ENCODE measurements at places on chromosomes 12 and 14. TPM values are rescaled to one million over a fixed set of nuclear protein-coding genes. Genes with fewer than 3 reads are reported as not detected.
A peak's percentile ranks its signal among the peaks of the same experiment; 100 is the strongest.

CBLN3 gene
- total RNA-seq: 5.0 TPM

NR1H4 gene
- total RNA-seq: not detected

KRT6A gene
- total RNA-seq: 0.21 TPM

DNA sequence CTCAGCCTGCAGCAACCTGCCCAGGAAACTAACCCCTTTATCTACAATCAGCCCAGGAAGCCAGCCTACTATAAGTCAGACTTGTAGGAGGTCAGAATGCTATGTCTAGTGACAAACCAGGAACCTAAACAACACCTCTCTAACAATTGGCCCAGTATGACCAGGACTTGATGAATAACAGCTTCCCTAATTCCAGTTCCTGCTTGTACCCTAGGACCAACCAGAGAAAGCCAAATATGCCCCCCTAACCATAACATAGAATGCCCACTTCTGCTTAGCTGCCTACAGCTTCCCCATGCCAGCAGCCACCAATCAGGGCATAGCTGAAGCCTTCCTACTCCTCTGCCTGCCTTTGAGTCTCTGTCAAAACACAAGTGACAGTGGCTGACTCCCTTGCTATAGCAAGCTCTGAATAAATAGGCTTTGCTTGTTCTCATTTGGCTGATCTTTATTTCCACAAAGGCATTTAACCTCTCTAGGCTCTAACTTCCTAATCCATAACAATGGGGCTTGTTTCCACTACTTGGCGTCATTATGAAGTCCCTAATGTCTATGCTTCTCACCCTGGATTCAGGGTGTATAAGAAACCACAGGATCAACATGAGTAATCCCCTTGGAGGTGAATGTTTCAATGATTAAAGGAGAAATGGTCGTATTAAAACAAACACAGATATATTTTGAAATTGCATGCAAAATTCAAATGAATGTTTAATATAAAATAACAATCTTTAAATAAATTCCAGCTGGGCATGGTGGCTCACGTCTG, 220.2 kb downstream of the ANO6 start:
- H3K4me3 ChIP-seq: no peak overlapping the region
- H3K27me3 ChIP-seq: no peaks in the 10 kb centered on the region
- DNase-seq: peak; percentile 43
- H3K36me3 ChIP-seq: peaks cover 3% of the 10 kb centered on the region

DNA sequence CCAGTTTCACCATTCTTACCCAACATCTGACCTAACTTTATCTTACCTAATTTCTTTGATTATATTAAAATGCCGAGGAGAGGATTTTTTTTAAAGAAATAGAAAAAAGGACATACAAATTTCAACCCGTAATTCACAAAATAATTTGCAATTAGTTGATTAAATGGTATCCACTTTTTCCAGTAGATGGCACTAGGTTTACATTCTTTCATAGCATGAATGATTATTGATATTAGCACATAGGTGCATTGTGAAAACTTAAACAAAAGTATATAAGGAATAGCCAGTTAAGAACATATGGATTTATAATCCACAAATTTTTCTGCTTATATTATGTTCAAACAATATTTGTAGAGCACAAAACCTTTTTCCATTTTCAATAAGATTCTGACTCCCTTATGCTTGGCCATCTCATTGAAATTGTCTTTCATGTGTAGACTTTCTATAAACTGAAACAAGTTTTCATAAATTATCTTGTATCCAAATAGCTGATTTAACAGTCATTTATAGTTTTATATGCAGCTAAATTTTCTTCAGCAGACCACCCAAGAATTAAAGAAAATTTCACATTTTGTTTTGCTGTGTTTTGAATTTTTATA, 35.3 kb downstream of the MSRB3 start:
- no peak overlapping the region for H3K27ac ChIP-seq
- no peaks in the 10 kb centered on the region for H3K36me3 ChIP-seq
- H3K27me3 ChIP-seq: no peaks in the 10 kb centered on the region
- peaks cover 13% of the 10 kb centered on the region for H3K4me1 ChIP-seq
